ENCODE measurements at places on chromosomes 2 and 18. TPM values are rescaled to one million over a fixed set of nuclear protein-coding genes. Genes with fewer than 3 reads are reported as not detected.

DNA sequence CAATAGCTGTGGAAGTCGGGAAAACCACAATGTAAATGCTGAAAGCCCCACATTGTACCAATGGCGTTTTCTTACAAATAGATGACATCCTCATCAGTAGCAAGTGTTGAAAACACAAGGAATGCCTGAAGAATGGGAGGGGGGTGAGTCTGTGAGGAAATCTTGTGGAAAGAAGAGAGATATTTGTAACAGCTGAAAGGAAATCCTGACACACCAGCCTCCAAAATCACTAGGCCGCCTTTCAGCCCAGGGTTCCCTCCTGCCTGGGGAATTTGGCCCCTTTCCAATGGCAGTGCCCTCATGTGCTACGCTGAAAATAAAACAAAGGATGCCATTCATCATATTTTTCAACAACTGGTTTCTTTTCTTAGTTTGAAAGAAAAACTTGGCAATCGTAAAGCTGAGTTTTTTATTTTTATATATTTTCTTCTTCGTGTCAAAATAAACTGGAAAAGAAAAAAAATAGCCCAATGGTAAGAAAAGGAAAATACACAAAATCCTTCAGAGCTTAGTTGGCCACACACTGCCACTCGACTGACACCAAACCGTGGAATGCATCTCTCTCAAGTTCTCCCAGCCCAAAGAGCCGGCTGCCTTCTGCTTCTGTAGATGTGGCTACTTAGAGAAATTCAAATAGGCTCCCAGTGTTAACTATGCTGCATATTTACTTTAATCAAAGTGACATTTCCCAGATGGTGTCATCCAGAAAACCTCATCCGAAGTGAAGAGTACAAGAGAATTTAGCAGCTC lies 52.0 kb downstream of the FTCDNL1 start:
- DNase-seq: peak; percentile 49

DNA sequence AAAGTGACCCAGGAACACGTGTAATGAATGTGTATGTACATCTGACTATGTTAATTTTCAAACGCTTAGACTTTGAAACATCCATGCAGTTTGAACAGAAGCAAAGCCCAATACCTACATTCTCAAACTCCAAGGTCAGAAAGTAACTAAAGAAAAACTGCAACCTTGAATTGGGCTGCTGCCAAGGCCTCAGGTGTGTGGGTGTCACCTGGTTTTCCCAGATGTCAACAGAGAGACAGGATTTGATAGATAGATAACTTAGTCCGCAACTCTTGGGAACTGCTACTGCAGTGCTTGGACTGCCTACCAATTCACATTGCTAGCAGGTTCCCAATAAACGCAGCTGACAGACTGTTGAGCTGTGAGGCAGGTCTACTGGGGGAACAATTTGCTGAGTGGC lies 78.7 kb upstream of the PAPOLG start:
- DNase-seq: no peak

GRCh38 chr2:17470855-17471641 lies 47.2 kb downstream of the RAD51AP2 start:
- peak; percentile 2 for DNase-seq

GRCh38 chr2:215395687-215396460 lies 40.0 kb downstream of the FN1 start:
- DNase-seq: no peak

Gene EFHD1
- total RNA-seq: not detected

DNA sequence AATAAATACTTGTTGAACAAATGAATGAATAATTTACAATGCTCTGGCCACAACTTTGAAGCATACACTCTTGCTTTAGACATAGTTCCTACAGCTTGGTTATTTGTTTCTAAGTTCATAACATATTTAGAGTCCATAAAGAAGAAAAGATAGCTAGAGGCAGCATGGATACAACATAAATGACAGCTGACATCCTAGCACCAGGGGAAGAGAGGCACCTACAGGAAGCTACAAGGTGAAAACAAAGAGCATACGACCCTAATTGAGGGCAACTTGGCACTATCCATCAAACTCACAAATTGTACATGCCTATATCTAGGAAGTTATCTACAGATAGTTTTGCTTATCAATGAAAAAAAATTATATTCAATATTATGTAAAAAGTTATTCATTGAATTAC lies 88.9 kb downstream of the PLEKHM3 start:
- DNase-seq: no peak

DNA sequence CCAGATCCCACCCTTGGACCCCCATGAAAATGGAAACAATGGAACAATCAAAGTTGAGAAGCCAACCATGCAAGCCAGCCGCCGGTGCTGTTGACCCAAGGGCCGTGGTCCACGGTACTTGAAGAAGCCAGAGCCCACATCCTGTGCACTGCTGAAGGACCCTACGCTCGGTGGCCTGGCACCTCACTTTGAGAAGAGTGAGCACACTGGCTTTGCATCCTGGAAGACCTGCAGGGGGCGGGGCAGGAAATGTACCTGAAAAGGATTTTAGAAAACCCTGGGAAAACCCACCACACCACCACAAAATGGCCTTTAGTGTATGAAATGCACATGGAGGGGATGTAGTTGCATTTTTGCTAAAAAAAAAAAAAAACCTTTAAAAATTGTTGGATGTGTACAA lies 26.5 kb upstream of the TXNDC2 start:
- no peak for DNase-seq

Gene BIN1
- 66.0 TPM for total RNA-seq

- DNase-seq: no peak
These were observed 13.6 kb downstream of the OTX1 start for GRCh38 chr2:63064197-63064596.

- DNase-seq: no peak
These were observed 91.0 kb downstream of the CSRNP3 start for GRCh38 chr2:165560377-165560988.

DNA sequence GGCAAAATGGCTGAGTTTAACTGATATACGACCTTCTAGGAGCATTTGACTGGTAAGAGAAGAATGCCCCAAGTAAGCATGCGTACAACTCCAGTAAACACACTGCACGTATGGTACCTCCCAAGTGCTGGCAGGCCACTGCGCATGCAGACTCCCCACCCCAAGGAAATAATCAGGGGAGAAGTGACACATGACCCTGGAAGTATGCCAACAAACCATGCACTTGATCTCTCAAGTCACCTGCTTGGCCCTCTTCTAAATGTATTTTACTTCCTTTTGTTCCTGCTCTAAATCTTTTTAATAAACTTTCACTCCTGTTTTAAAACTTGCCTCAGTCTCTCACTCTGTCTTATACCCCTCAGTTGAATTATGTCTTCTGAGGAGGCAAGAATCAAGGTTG lies 129.8 kb upstream of the COL5A2 start:
- DNase-seq: no peak

Gene CYBRD1
- total RNA-seq: 39.6 TPM

Gene RBM43
- total RNA-seq: 5.7 TPM

DNA sequence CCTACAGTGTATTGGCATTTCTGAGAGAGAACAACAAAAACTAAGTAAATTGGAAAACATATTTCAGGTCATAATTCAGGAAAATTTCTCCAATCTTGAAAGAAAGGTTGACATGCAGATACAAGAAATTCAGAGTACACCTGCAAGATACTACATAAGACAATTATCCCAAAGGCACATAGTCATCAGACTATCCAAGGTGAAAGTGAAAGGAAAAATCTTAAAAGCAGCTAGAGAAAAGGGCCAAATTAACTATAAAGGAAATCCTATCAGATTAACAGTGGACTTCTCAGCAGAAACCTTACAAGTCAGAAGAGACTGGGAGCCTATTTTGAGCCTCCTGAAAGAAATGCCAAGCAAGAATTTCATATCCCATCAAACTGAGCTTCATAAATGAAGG lies 449.0 kb upstream of the MMADHC start:
- no peak for DNase-seq

Gene CPLX4
- total RNA-seq: not detected

- DNase-seq: no peak
These were observed 569.0 kb upstream of the SYT4 start for GRCh38 chr18:43846299-43846698.

DNA sequence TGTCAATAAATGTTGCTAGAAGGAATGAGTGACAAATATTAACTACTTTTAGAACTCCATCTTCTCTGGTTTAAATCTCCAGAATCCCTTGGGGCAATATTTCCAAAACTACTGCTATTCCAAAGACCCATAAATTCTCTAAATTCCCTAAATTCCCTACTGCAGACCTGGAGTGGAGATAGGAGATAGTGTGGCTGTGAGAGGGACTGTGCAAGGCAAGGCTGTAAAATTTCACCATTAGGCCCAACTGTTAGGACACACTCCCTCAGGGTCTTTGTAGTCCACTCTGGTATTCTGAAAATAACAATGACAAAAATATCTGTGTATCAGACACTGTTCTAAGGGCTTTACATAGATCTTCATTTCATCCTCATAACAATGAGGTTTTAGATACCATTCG lies 67.9 kb downstream of the MYL12B start:
- DNase-seq: no peak

GRCh38 chr2:42386682-42387081 lies 25.7 kb upstream of the COX7A2L start:
- no peak for DNase-seq

All from hematopoietic multipotent progenitor cell (in vitro differentiated cells).